Anterior cingulate cortex (tissue), 58 donors: ENCODE measurements at places on chromosomes 16 and 17.

GRCh38 chr16:17439580-17439979 is 31.2 kb downstream of the XYLT1 start:
- no peak for DNase-seq

GRCh38 chr16:84071121-84071520 is 28.5 kb upstream of the SLC38A8 start:
- no peak for DNase-seq

- DNase-seq, result no peak
Measured at GRCh38 chr17:60599220-60599619, 773 bp upstream of the PPM1D start.

DNA sequence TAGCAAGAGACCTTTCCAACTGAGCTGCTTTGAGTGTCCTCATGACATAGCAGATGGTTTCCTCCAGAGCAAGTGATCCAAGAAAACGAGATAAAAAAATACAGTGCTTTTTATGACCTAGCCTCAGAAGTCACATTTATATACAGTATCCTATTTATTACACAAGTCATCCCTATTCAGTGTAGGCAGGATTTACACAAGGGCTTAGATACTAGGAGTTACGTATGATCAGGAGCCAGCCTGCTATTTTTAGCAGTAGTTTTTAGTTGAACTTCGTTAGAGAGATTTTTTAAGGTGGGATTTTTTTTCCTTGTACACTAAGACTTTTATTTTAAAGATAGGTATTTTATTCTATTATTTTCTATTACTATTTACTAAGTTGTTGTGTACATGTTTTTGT is 58.4 kb downstream of the PHKB start:
- no peak for DNase-seq

- no peak for DNase-seq
Measured at GRCh38 chr17:11899537-11899942, 97.7 kb downstream of the ZNF18 start.

DNA sequence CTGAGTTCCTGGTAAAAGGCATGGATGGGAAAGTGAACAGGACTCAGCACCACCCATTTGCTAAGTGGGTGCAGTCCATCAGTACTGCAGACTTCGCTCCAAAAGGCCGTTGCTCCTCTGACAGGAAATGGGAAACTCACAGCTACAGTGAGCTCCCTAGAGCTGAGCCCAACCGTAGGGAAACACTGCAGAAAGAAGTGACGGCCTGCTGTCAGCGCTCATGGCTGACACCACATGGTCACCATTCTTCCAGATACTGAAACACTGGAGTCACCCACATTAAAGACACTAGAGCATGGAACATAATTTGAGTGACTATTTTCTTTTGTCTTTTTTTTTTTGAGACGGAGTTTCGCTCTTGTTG is 31.9 kb downstream of the UBE2O start:
- no peak for DNase-seq

DNA sequence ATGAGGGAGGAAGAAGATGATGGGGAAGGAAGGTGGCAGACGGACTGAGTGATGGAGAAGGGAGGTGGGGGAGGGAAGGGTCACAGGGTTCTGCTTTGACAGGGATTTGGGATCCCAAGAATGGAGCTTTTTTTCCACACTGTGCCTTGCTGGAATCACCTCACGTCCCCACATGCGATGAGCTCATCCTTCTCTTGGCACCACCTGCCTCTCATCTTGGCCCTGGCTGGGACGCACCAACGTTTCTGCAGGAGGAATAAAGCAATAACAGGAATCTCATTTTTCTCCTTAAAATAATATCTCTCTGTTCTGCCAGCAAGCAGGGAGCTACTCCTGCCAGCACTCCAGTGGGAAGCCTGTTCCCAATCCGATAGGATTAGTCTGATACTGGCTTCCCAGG is 47.8 kb downstream of the MEOX1 start:
- DNase-seq, result no peak

DNA sequence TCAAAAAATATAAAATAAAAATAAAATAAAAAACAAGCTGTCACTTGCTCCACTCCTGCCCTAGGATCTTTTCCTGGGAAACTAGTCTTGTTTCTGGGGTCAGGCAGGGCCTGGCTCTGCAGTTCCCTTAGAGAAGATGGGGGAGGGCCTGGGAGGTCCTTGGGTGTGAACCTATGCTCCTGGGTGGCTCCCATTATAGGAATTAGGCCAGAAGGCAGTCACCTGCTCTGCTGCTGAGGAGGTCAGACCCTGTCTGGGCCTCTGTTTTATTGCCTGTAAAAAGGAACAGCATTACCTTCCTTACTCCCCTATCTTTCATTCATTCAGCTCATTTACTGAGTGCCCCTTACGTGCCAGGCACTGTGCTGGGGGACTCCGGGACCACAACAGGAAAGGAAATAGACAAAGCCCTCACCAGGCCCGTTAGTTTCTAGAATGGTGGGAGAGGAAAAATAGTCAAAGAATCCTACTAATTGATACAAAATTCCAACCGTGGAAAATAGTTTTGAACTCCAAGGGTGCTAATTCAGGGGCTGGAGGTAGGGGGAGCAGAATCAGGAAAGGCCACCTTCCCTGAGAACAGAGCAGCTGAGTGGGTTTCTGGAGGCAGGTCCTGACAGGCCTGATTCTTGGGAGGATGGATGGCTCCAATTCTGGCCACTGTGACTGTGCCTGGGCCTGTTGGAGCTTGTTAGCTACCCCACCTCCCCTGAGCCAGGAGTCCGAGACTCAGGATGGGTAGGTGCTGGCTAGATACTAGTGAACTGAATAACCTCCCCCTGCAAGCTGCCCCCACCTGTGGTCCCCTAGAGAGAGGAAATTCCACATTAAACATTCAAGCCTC is 1.3 kb upstream of the SLC46A1 start:
- no peak for DNase-seq

GRCh38 chr16:29714396-29714795 is 31.4 kb downstream of the C16orf54 start:
- no peak for DNase-seq

GRCh38 chr17:62865586-62865985 is 57.5 kb upstream of the MARCHF10 start:
- no peak for DNase-seq

DNA sequence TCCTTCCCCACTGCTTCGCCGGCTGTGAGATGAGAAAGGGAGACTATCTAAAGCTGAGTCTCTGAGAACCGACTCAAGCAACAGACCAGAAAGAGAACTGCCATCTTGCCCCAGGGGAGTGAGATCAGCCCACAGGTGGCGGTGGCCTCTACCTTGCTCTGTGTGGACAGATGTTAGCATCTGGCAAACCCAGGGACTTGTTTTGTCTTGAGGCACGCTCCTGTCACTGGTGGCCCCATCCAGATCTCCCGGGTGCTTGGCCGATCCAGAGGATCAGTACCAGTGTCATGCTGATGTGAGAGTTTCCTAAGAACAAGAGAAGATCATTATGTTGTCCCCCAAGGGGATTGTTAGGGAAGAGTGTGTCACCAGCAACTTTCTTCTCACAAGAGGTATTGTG is 101.4 kb downstream of the CACNG3 start:
- DNase-seq, result no peak

- DNase-seq, result no peak
Measured at GRCh38 chr16:89123831-89124100, 30.1 kb downstream of the ACSF3 start.

DNA sequence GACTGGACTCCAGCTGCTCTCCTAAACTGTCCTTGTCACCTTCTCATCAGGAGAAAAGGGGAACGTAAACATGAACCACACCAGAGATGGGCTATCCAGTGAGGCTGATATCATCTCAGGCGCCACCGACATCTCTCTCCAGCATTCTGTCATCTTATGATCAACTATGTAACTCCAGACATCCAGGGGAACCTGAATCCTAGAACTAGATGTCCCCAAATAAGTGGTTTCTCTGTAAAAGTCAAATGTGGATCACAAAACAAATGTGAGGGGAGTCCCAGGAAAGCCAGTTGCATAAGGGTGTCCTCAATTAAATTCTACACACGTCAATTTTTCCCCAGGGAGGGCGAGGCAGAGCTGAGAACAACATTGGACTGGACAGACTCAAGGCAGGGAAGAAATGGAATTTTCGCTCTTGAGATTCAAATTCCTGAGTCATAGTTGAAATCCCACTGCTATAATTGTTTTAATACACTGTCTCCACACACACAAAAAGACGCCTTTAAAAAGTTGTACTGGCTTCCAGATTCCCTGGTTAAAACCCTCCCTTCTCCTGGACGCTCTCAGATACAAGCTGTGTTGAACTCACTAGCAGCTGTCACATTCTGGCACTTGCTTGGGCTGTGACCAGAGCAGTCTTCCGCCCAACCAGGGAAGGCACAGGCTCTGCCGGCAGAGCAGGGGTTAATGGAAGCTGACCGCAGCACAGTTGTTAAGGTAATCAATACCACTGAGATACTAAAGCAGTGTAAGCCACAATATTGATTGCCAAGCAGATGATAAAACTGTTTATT is 62.6 kb downstream of the ZFHX3 start:
- DNase-seq, result no peak

- no peak for DNase-seq
Measured at GRCh38 chr17:83096401-83097224, 17.2 kb downstream of the METRNL start.

DNA sequence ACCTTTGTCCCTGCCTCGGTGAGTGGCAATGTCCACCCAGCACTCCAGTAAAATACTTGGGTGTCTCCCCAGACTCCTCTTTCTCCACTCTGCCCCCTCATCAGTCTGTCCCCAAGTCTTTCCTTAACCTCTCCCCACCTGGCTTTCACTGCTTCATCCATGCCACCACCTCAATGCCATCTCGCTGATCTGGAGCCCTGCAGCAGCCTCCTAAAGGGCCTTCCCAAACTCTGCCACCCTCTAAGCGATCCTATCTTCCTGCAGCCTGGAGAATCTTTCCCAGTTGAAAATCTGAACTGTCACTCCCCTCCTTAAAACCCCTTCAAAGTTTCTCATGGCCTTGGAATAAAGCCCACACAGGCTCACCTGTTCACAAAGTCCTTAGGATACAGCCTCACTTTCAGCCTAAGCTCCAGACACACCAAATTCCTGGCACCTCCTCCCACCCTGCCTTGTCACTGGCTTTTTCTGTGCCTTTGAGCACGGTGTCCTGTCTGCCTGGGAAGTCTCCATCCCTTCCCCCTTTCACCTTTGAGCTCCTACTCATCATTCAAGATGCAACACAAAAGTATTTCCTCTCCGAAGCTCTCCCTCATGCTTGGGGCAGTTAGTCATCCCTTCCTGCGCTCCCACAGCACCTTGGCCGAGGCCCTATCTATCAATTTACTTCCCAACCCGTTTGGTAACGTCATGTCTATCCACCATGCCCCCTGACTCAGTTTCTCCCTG is 2.8 kb downstream of the WNK4 start:
- no peak for DNase-seq

DNA sequence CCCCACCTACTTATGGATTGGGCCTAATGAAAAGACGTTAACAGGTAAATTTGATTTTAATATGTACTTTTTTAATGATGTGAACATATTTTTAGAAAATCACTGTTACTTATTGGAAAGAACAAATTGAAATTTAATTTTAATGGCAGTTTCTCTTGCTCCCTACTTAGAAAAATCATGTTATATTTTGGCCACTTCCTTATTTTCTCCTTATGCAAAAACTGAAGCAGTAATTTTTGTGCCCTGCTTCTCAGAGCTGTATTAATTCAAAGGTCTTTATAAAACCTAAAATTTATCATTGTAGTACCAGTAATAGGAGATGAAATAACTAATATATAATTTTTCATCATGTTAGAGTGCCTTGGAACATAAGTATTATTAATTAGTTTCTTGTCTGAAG is 2.8 kb downstream of the ZPBP2 start:
- DNase-seq, result no peak

DNA sequence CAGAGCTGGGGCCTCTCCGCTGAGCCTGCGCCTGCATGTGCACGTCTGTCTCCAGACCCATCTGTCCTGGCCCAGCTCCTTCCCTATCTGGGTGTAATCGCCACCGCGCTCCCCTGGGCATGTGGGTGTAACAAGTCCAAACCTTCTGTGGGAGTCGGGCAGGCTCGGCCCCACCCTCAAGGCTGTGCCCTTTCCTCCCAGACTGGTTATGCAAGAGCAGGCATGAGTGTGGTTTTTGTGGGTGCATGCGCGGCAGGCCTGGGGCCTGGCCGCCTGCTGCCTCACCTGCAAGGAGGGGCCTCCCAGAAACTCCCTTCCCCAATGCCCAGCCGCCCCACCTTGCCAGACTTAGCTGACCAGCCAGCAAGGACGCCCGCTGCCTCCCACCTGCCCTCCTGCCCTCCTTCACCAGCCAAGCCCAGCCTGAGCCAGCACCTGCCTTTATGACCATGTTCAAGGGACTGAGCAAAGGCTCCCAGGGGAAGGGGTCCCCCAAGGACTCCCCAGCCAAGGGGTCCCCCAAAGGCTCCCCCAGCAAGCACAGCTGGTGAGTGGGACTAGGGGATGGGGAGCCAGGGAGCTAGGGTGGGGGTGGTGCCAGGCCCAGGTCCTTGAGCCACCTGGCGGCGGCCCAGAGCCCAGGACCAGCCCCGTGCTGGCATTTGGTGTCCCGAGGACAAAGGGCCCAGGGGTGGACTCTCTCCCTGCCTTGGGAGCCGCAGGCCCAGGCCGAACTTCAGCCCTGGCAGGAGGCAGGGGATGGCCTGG is at the start of gene EVPLL:
TSS of gene EVPLL (plus strand) at position 342 of the 768 bp plus-strand sequence. CDS start 3,160 bp downstream, outside the sequence.
- DNase-seq, result no peak

- no peak for DNase-seq
Measured at GRCh38 chr17:14919094-14919493, 346.0 kb downstream of the PMP22 start.

- DNase-seq, result no peak
Measured at GRCh38 chr16:85591381-85591780, 21.7 kb upstream of the GSE1 start.

DNA sequence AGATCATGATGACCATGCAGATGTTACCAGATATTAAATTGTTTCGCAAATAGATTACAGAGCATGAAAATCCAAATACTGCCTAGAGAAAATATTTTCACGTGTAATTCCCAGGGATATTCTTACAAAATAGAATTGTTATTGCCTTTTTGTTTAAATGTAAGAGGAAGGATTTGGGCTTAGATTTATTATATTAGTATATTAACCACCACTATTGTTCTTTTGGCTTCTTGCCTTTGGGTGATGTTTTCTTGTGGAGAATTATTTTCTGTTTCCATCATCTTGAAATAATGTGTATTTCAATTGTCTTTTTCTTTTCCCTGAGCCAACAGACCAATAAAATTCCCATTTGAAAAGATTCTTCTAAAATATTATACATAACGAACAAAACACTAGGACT is 109.7 kb upstream of the NUDT7 start:
- no peak for DNase-seq

GRCh38 chr17:42362245-42362961 is 25.8 kb downstream of the STAT3 start:
- no peak for DNase-seq

- DNase-seq, result no peak
Measured at GRCh38 chr17:50280068-50280467, 5.8 kb downstream of the TMEM92 start.

DNA sequence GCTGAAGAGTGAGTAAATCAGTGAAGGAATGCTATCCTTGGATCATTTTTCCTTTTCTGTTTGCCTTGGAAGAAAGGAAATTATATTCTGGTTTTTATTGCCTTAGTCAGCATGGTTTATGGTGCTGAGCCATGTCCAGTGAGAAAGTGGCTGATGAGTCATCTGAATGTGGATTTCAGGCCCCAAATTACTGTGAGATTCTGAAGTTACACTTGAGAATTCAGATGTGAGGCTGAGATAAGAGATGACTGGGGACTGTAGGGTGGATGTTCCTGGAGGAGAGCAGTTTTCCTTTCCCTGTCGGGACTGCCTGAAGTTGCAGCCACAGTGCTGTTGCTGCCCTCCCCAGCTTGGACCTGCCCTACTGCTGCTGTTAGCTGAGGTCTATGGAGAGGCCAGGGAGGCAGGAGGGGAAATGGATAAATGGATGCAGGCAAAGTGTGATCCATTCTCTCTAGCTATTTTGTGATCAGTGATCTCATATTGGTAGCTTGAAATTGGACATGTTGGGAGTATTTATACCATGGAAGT is 4.2 kb upstream of the MAP3K14 start:
- no peak for DNase-seq
